GM04503 (cell line): ENCODE measurements at places on chromosomes 2 and 18.

GRCh38 chr2:171347591-171348032 lies 86.2 kb downstream of the METTL8 start:
- DNase-seq: peak; percentile 87

DNA sequence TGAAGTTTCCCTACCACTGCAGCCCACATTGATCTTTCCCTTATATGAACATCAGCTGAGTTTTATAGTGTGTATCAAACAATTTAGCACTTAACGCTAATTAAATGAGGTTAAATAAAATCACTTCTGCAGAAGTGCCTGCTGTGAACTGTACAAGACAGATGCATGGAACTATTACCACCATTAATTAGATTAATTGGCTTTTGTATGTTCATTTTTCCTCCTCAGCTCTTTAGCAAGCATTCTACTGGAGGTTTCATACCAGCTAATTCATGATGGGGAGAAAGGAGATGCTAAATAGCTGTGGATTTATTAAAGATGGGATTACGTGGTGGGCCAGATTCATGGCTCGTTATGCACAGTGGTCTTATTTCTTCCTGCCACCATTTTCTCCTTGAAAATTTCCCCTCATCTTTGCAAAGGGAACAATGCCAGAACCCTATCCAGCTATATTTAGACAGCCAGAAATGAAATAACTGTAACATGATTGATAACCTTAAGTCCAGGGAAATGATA lies 96.7 kb downstream of the CNTNAP5 start:
- no peak for DNase-seq

DNA sequence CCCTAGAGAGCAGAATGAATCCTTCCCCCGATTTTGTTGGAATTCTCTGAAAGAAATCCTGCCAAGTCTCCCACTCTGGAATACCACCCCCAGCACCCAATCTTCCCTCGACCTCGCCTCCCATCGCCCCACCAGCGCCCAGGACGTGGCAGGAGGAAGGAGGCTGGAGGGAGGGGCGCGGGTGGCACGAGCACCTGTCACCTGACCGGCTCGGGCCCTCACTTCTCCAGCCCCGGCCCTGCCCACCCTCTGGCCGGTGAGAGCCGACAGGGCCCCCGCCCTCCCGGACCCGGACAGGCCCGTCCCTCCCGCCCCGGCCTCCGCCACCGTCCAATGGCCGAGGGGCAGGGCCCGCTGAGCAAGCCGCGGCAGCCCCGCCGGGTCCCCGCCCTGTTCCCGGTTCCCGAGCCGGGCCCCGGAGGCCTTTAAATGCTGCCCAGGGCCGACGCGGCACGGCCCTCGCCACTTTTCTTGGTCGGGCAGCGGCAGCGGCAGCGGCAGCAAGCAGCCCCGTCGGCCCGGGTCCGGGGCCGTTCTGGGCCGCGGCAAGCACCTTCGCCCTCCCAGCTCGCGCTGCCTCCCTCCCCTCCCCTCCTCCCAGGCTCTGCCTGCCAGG lies at the start of gene LGALSL:
Gene LGALSL (plus strand): TSS at position 393 of the 616 bp plus-strand sequence. CDS start 384 bp downstream, outside the sequence.
- no peak for DNase-seq

GRCh38 chr18:808086-808485 lies 4.0 kb downstream of the YES1 start:
- DNase-seq: no peak

DNA sequence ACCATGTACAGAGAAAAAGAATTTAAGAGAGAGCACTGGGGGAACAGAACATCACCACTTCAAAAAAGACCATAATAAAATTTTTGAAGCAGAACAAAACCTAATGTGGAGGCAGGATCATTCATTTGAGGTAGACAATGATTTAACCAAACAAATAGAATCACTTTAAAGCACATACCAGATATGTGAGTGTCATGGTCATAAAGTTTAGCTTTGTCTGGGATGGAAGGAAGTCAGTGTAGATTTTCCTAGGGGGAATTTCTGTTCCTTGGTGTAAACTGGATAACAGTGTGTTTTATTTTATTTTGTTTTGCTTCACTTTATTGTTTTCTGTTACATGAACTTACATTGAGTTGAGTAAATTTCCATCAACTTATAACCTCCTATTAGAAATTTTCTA lies 120.8 kb downstream of the CRIM1 start:
- DNase-seq: no peak

GRCh38 chr2:43714164-43714563 lies 37.9 kb upstream of the C1GALT1C1L start:
- peak; percentile 32 for DNase-seq

DNA sequence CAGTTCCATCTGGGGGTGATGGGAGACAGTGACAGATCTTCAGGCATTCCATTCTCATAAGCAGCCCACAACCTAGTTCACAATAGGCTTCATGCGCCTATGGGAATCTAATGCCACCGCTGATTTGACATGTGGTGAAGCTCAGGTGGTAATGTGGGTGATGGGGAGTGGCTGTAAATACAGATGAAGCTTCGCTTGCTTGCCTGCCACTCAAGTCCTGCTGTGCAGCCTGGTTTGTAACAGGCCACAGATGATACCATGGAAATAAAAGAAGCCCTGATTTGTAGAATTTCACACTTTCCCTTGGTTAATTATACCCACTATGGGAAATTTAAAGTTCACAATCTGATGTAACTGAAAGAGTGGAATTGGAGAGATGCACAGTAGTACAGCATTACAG lies 40.5 kb upstream of the CXXC1 start:
- no peak for DNase-seq

GRCh38 chr2:126656431-126657147 lies 631 bp downstream of the GYPC start:
- no peak for DNase-seq

DNA sequence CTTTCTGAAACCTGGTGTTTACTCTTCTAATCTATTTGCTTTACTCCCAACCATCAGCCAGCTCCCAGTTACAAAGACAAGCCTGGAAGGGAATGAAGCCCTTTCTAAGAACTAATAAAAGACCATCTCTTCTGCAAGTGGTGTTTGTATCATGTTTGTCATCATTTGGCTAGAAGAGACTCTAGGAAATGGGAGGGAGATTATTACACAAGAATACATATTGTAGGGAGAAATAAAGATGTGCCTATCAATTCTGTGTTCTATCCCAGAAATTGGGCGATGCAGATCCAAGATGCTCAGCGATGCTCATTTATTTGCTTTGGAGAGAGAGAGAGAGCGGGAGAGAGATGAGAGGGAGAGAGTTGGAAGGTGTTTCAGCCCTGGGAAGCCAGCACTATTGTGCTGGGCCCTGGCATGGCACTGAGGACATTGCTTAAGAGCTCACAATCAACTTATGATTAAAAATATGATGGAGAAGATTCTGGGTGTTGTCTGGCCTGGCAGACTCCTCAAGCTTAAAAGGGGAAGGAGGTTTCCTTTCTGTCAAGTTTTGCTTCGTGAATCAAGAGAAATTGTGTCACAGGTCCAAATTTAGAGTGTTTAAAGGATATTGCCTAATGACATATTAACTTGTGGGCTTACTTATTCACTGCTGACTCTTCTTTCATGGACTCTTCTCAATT lies 41.8 kb upstream of the AFF3 start:
- no peak for DNase-seq

DNA sequence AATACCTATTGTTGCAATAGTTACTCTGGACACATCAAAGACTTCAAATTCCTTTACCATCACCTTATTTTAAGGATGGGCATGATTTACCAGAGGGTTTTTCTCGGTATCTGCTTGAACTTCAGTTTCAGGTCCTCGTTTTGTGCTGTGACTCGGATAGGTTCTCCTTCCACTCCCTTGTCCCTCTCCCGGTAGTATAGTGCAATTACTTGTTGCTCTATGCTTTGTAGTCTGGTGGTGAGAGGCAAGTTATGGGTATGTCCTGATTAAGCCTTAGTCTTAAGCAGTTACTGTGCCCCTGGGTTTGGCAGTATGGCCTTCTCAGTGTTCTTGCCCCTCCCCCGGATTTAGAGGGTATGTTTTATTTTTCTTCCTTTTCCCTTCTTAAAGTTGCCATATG lies 96.6 kb downstream of the RHBDD1 start:
- no peak for DNase-seq

DNA sequence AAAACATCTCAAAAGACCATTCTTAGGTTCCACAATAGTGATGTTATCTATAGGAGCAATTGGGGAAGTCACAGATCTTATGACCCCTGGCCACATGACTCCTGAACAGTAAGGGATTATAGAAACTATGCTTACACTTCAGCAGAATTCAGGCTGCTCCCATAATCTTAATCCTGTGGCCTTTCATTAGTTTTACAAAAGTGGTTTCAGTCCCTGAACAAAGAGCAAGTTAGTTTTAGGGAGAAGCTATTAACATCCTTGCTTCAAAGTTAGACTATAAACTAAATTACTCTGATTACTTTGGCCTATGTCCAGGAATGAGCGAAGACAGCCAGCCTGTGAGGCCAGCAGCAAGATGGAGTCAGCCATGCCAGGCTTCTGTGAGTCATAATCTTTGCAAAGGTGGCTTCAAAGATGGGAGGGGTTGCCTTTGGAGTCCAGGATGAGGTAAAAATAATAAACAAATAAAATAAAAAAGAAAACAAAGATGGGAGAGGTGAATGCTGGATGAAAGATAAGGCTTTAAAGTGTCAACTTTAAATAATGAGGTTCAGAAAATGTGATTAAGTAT lies 168.7 kb upstream of the NDUFV2 start:
- DNase-seq: no peak

GRCh38 chr2:9655441-9656269 lies 24.9 kb upstream of the YWHAQ start:
- DNase-seq: peak; percentile 72

DNA sequence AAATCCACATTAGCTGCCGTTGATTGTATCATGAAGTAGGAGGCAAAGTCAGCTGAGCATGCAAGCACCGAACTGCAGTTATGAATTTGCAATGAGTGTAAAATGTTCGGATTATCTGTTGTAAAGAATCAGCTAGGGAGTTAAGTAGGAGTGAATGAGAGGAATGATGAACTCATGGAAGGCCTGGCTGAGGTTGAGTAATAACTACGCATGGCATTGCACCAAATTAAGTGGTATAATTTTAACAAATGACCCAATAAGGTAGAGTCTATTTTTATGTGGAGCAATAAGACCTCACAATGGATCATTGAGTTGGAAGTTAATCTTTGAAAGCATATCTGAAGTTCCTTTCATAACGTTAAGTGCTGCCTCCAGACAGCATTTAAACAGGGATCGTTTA lies 288.2 kb upstream of the CHST9 start:
- no peak for DNase-seq

- DNase-seq: no peak
These were observed 116.1 kb upstream of the GLI2 start for GRCh38 chr2:120619579-120619978.

GRCh38 chr18:59150236-59150635 lies 10.6 kb downstream of the SEC11C start:
- DNase-seq: no peak

DNA sequence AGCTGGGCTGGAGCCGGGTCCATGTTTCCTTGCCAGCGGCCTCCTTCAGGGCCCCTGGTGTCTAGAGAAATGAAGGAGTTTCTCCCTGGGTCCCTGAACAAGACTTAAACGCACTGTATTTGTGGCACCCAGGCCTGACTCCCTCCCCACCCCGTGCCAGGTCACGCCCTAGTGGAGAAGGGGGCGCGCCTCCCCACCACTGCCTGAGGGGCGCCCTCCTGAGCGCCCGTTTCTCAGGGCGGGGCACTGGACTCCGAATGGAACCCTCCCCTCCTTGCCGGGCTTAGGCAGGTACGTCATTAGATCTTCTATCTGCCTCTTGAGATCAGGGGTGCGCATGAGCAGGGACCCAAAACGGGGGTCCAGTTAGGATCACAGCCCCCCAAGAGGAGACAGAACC lies 16.3 kb downstream of the ODC1 start:
- DNase-seq: no peak

DNA sequence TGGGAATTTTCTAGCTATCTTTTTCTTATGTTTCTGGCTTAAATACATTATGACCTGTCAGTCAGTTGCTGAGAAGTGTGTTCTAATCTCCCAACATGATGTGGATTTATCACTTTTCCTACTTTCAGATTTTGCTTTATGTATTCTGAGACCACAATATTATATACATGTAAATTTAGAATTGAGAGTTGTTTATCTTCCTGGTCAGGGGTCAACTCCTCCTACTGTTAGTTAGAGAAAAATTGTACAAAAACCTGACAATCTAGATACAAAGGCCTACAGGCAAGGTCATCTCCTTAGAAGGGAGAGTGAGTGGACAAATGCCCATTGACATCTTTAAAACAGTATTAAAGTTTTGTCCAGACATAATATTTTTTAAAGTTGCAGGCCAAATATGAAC lies 30.6 kb downstream of the C18orf63 start:
- no peak for DNase-seq

- DNase-seq: no peak
These were observed 301.1 kb downstream of the MYCN start for GRCh38 chr2:16241166-16242160.

- no peak for DNase-seq
These were observed 158.8 kb downstream of the CCDC102B start for GRCh38 chr18:68956650-68957049.

GRCh38 chr2:190545093-190545492 lies 10.6 kb upstream of the NEMP2 start:
- DNase-seq: no peak

- DNase-seq: no peak
These were observed 11.2 kb downstream of the SCG2 start for GRCh38 chr2:223590964-223591363.

DNA sequence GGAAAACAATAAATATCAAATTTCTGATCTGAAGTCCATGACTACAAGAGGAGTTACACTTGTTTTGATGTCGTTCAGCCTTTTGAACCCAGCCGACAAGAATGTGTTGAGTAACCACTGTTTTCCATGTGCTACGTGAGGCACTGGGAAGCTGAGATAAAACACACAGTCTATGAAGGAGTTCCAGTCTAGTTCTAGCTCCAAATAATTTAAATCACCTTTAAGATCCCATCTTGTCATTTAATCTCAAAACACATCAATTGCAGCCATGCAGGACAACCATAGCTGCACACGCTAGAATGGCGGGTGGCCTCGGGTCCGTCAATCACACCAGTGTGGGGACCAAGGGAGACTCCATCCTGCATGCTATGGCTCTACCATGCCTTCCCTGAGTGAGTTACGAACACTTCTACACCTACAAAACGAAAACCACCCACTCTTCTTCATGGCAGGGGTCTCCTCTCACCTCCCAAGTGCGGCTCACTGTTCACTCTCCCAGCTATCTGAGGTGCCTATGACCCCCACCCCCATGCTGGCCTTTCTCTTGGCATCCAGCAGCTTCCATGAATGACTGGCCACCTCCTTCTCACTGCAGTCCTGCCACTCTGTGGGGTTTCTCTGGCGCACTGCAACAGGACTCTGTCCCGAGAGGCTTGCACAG lies 3.8 kb downstream of the FHL2 start:
- no peak for DNase-seq

GRCh38 chr2:203775684-203776083 lies 69.2 kb downstream of the CD28 start:
- no peak for DNase-seq

DNA sequence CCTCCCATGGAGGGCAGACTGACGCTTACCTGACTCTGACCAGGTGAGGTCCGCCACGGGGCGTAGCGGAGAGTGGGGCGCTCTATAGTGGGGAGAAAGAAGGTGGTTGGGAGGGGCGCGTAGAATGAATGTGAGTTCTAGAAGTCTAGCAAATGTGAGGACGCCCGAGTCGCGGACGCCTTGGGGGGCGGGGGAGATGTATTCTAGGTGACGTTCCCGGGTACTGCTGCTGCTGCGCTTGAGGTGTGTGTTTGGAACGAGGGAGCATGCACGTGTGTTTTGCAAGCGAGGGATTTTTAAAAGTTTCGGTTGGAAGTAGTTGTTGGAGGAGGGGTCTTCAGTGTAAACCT lies 758 bp downstream of the RIF1 start:
- DNase-seq: no peak

GRCh38 chr2:235445116-235445515 lies 48.7 kb upstream of the AGAP1 start:
- no peak for DNase-seq

- no peak for DNase-seq
These were observed 20.0 kb downstream of the EFHD1 start for GRCh38 chr2:232653441-232653840.
